CD4-positive, alpha-beta T cell treated with Interferon alpha-2 for 1 hour (primary cell): ENCODE measurements at places on chromosomes 11 and 22.
A peak's percentile ranks its signal among the peaks of the same experiment; 100 is the strongest.

- DNase-seq, result no peak
Observed at GRCh38 chr11:11206484-11206883, 146.6 kb downstream of the CSNK2A3 start.

DNA sequence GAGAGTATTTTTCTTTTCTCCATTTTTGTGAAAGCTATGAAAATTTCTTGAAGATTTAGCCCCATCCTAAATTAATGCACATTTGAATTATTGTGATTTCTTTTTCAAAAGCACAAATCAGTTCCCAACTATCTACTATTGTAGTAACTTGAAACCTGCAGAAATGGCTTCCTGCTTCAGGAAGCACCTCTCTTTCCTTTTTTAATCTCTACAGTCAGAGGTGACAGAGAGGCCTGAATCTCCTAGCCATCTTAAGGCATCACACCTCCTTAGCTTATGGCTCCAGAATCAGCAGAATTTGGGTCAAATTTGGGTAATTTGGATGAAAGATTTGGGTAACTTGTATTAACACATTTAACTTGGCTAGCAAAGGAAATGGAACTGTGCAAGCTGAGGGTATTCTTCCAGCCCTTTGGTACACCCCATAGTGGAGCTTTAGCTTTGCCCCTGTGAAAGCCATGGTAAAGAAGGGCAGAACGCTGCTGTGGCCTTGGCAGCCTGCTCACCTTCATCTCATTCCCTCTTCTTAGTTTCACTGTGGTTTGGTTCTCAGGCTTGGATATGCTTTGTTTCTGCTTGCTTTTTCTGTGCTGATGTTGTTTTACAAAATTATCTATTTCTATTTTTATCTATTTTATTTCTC, 16.2 kb downstream of the TBCEL start:
- no peak for DNase-seq

GRCh38 chr11:59243633-59244032, 30.9 kb upstream of the MPEG1 start:
- no peak for DNase-seq

DNA sequence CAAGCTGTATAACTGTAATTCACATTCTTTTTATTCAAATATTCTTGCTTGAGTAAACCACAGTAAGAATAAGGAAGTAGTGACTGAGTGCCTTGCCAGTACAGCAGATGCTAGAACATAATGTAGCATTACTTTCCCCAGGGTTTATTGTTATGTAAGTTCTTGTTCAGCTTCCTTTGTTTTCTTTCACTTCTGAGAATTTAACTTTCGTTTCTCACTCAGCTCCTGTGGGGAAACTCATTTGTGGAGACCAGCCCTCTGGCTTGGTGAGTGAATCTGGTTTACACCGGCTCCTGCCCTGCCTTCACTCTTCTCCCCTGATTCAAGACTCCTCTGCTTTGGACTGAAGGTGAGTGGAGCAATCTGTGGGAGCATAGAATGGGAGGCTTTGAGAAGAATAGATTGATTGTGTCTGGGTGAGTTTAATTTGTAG, at the start of gene TRIM22:
TRIM22 (plus strand) TSS at position 240 of the 433 bp plus-strand sequence. CDS start 6,443 bp downstream, outside the sequence.
- peak; percentile 95 for DNase-seq

DNA sequence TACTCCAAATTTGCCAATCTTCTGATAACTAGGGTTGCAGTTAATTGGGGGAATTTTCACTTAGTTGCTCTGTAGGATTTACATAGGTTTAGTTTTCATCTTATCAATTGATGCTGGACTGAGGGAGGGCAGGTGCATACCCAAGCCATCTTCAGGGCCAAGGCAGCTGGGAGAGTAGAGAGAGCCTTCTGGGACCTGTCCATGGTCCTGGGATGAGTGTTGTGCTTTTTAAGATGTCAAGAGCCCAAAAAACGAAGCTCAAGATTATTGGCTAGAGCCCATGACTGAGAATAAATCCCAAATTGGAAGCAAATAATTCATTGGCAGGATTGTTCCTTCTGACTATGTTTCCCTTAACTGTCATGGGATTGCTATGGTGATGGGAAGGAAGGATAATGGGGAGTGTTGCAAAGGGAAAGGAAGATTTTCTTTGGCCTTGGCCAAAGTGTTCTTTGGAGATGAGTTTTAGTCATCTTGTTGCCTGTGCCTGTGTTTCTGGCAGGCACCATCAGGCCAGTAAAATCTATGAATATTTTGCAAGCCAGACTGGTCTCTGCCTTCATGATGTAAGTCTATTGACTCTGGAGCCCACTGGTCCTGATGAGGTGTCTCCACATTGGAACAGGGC, 4.5 kb downstream of the SLC22A6 start:
- no peak for DNase-seq

- no peak for DNase-seq
Observed at GRCh38 chr22:32721328-32722180, 80.0 kb upstream of the TIMP3 start.

DNA sequence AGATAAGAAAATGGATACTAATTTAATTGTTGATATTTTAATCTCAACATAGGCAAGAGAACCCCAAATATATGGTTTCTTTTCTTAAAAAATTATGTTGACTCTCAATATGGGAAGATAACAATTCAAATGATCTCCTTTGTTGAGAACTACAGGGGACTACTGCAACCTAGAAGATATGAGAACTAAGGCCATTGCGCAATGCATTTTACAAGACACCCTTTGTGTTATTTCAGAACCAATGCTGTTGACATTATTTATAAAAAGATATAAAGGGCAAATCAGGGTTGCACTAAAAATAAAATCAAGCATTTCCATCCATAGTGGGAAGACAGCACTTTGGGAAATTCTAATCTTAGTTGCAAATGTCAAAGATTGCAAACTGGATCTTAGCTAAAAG, 322.3 kb downstream of the SOX6 start:
- no peak for DNase-seq

GRCh38 chr22:25402501-25403283, 161.8 kb upstream of the GRK3 start:
- DNase-seq, result no peak

- no peak for DNase-seq
Observed at GRCh38 chr22:42067671-42068251, 2.9 kb downstream of the NAGA start.

DNA sequence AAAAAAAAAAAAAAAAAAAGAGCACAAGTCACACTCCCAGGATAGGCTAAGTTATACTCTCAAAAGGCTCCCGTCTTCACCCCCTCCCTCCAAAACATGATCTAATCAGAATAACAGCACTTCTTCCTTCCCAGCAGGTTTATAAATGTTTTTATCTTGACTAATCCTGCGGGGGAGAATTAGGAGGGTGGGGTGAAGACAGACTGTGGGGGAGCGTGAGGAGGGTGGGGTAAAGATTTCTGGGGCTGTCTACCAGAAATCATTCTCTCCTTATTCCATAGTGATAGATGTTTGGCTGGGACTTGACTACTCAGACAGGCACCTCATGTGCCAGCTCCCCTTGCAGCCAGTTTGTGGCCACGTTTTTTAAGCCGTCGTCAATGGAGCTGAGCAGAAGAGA, 17.0 kb downstream of the KCNE3 start:
- no peak for DNase-seq

DNA sequence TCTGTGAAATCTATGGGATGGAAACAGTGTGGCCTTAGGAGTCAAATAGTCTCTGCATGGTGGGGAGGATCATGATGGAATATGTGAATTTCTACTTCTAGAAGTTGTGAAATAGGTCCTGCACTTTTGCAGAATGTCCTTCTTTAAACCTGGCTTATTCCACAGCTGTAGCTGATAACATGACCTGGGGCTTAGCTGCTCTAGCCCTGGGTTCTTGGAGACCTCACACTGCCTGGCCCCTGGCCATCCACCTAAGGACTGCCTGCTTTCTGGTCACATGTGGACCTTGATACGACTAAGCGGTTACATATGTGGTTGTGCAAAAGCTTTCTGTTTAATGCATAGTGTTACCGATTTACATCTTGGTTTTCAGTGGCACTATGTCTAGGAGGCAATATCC, 88.2 kb downstream of the SWAP70 start:
- no peak for DNase-seq

- DNase-seq, result peak; percentile 70
Observed at GRCh38 chr11:61752117-61752924, at the start of gene MYRF. TSS of gene MYRF (plus strand) at chr11:61752636. CDS start at chr11:61752745, 109 bp downstream.

DNA sequence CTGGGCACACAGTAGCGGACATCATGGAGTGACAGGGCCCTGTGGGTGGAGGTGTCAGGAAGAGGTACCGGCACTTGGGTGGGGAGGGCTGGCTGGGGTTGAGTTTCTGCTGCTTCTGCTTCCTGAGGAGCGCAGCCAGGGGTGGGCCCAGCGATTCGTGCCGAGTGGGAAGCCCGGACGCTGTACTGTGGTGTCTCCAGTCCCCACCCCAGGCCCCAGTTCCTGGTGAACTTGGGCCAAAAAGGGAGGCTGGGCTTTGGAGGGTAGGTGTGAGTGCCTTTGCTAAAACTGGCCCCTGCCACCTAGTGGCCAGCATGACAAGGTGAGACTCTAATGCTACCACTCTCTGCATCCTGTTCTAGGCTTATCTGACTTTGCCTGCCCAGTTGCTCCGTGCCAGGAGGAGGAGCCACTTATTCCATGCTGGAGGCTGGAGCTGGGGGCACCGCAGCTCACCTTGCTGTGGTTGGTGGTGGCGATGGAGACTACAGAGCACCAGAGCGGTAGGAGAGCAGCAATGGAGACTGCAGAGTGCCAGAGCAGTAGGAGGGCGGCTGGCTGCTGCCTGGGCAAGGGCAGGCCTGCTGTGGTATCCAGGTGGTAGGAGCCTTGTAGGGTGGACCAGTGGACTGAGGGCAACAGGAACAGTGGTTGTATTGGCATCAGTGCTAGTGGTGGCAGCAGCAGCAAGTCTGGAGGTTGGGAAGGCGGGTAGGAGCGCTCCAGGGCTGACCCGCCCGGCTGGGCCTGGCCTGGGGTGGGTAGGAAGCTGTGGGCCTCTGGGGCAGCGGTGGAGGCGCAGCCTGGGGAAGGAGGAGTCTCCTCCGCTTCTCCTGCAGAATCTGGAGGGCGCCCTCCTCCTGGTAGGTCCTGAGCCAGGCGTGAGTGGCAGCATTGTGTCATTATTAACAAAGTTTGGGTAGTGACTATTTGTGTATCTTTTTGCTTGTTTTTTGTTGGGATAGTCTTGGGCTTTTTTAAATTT, 2.2 kb upstream of the RFPL2 start:
- DNase-seq, result peak; percentile 59

GRCh38 chr22:36565159-36565507, 36.2 kb upstream of the EIF3D start:
- no peak for DNase-seq

- DNase-seq, result no peak
Observed at GRCh38 chr11:70112017-70112434, 33.9 kb downstream of the ANO1 start.
